Muscle of leg (tissue), 16 donors: ENCODE measurements at places on chromosomes 1 and 21. TPM values are rescaled to one million over a fixed set of nuclear protein-coding genes. Genes with fewer than 3 reads are reported as not detected.

Gene FBXO2
- 0.58 TPM for total RNA-seq

Gene E2F2
- total RNA-seq: 3.5 TPM

Gene PPP2R5A
- 30.2 TPM for total RNA-seq

Gene CELA2B
- total RNA-seq: 2.7 TPM

Gene XCL2
- total RNA-seq: 0.35 TPM

Gene SPRR3
- total RNA-seq: not detected

Gene FPGT
- total RNA-seq: 13.4 TPM

DNA sequence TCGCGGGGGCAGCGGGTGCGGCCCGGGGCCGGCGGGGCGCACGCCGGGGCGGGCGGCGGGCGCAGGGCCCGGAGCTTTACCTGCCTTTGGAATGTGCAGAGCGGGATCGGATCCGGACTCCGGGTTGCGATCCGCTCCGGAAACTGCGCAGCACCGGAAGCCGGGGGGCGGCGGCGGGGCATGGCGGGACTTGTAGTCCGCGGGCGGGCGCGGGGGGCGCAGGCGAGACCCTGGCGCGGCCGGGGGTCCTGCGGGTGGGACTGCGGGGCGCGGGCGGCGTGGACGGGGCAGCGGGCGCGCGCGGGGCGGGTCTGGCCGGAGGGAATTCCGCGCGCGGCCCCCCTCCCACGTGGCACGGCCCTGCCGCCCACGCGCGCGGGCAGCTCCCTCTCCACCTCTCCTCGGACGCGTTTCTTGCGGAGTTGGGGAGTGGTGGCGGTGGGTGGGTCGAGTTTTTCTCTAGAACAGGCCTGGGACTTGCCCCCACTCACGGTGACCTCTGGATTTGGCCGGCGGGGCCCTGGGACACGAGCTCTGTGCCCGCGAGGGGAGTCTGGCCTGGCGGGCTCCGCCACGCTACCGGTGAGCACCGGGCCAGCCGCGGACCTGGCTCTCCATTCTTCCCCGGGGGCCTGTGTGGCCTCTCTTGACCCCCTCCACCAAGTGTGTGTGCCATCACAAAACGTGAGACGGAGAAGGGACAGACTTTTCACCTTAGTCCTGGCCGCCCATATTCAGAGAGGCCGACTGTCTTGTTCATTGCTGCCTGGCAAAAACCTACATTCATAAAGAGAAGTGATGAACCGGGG, at the start of gene PRDM15:
Gene PRDM15, minus strand, starts transcription at position 155 of the 809 bp plus-strand sequence. CDS start 18,981 bp downstream, outside the sequence.
- DNase-seq: peak; percentile 93

GRCh38 chr1:116762281-116762680, 8.1 kb downstream of the CD2 start:
- DNase-seq: no peak

DNA sequence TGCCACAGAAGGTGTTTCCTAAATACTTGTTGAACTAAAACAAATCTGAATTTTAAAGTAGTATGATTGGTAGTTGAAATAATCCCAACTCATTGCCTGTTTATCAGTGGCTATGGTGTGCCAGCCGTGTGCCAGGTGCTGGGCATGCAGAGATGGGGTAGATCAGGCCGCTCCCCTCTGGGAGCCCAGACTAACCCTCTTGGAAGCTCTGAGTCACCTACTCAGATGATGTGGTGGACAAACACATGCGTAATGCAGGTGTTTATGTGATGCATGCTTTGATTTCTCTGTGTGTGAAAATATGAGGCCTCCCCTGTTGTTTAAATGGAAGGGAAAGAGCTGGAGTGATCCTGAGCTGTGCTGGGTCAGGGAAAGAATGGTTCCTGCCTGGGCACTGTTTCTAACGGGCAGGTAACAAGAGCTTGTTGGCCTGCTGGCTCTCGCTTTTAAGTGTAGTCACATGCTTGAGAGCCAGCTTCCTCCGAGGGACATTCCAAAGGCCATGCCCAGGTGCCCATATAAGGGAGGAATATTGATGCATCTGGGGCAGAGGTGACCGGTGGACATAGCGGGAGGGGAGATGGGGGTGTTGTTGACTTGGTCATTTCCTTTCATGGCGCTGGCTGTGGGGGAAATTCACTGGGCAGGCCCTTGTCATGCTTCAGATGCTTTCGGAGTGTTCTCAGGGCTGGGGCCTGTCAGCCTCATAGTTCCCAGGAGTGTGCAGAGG, 10.2 kb downstream of the MFN2 start:
- no peak for DNase-seq

- no peak for DNase-seq
Measured at GRCh38 chr1:12709091-12709491, 6.8 kb upstream of the AADACL3 start.

- DNase-seq: peak; percentile 58
Measured at GRCh38 chr21:32726839-32727686, 750 bp downstream of the SYNJ1 start.

DNA sequence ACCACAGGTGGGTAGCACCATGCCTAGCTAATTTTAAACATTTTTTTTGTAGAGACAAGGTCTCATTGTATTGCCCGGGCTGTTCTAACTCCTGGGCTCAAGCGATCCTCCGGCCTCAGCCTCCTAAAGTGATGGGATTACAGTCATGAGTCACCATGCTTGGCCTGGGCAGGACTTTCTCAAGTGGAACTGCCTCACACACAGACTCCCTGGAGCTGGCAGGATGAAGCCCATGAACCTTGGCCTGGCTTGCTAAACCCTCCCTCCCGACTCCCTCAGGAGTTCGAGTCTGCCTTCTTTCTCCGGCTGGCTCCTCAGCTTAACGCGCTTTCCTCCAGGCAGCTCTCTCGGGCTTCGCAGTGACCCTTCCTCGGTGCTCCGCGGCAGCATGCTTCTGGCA, 7.7 kb upstream of the ECE1 start:
- no peak for DNase-seq

GRCh38 chr1:202349206-202349928, 868 bp downstream of the PPP1R12B start:
- peak; percentile 79 for DNase-seq

- no peak for DNase-seq
Measured at GRCh38 chr1:64550946-64551605, 81.1 kb downstream of the CACHD1 start.

GRCh38 chr1:8408151-8408839, 90.4 kb downstream of the SLC45A1 start:
- DNase-seq: peak; percentile 85

GRCh38 chr1:7119156-7119555, 333.9 kb downstream of the CAMTA1 start:
- DNase-seq: no peak

DNA sequence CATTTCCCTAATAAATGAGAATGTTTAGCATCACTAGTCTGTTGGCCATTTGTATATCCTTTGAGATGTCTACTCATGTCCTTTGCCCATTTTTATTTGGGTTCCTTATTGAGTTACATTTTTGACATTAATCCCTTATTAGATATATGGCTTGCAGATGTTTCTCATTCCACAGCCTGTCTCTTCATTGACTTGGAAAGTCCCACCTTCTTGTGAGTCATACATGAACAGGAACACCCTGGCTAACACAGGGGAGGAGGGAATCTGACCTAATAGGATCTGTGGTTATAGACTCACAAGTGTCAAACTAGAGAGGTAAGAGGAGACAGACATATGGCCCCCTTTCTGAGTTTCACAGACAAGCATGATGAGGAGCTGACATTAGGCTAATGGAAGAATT, 11.5 kb downstream of the ZP4 start:
- DNase-seq: no peak

GRCh38 chr1:107251839-107252238, 111.0 kb downstream of the NTNG1 start:
- DNase-seq: no peak

- DNase-seq: no peak
Measured at GRCh38 chr1:13813398-13814012, 113.5 kb downstream of the PRDM2 start.

DNA sequence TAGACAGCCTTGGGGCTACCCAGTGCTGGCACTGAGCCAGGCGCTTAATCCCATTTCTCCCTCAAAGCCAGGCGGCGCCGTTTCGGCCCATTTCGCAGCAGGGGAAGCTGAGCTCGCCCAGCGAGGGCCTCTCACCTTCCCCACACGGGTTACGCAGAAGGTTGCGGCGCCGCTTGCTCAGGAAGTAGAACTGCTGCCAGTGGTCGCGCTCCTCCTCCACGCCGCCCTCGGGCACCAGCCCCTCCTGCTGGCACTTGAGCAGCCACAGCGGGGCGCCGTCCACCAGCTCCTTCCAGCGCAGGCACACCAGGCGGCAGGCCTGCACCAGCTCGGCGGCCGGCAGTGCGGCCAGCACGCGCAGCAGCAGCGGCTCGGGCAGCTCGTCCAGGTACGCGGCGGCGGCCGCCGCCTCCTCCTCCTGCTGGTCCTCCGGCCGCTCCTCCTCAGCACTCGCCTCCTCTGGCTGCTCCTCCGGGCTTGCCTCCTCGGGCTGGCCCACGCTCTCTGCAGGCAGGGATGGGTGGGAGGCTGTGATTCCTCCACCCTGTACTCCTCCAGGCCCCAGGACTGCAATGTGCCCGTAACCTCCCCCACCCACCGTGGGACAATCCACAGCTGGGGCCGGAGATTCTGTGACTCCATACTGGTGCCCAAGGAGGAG, 3.8 kb downstream of the FBXO2 start:
- DNase-seq: peak; percentile 53

DNA sequence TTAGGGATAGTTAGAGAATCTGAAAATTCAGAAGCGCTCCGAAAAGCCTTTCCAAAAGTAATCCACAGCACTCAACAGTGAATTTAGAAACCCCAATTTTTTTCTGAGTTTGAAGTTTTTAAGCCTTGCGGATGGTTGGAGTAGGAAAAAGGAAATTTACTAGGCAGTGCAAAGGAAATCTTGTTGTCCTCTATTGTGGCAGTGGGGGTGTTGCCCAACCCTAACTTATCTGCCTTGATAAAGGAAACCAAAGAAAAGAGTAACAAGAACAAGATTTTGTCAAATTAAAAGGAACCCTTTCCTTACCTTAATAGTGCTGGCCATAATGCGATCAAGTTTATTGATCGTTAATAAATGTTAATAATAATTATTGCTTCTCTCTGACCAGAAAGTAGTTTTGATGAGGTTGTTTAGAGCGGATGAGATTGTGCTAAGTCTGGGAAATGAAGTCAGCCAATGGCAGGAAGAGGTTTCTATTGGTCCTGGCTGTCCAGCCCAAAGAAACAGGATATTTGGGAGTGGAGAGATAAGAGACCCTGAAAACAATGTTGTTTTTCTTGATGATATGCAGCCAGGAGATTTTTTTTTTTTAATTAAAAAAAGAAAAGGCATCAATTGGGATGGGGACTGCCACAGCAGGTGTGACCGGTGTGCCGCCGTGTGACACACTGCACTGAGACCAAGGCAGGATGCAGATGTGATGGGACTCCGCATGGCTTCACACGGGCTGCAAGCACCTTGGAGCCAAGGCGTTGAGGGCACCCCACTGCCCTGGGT, at the start of gene ERG:
Gene ERG, minus strand, starts transcription at position 421 of the 777 bp plus-strand sequence. Its CDS starts 97 bp downstream, at position 324.
- DNase-seq: peak; percentile 48

DNA sequence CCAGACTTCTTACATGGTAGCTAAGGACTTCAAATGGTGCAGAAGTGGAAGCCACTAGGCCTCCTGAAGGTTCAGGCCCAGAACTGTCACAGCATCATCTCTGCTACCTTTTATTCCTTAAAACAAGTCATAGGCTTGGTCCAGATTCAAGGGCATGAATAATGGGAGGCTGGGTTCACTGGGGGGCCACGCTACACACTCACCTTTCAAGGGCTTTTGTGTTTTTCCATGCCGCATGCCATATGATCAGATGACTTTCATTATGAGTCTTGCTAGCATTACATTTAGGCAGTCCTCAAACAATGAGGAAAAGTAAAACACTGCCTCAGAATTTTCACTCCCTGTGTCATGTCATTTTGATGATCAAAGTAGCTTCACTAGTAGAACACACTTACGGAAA, 83.4 kb downstream of the VPS26C start:
- no peak for DNase-seq
